ENCODE measurements at places on chromosomes 12 and 14.

- no peak for DNase-seq
Observed at GRCh38 chr14:89992273-89992672, 36.5 kb downstream of the TDP1 start.

DNA sequence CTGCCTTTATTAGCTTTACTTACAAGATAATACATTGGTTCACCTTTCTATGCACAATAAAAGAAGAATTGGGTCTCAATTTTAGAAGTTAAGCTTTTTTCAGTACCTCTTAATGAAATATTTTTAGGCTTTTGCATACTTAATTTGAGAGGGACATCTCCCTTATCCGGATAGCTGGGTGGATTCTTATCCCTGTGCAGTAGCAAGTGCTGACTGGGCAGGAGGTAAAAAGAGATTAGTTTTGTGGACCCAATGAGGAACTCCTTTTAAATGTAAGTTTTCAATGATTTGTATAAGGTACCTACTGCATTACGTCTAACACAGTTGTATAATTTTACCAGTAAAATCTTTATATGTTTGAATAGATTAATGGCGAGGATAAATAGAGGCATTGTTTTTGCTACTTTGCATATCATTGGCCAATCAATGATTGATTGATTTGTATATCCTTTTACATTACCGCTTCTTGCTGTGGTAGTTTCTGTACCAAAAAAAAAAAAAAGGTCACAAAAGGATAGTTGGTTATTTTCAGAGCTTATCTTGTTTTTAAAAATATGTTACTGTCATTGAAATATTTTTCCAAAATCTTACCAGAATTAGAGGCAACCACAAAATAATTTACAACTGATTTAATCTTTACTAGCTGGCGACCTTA is 2.2 kb downstream of the CPSF6 start:
- no peak for DNase-seq

GRCh38 chr12:115103884-115104883 is 420.2 kb upstream of the TBX3 start:
- no peak for DNase-seq

- no peak for DNase-seq
Observed at GRCh38 chr14:78440356-78440894, 270.3 kb downstream of the NRXN3 start.

- no peak for DNase-seq
Observed at GRCh38 chr12:122517877-122518276, 8.9 kb downstream of the RSRC2 start.

DNA sequence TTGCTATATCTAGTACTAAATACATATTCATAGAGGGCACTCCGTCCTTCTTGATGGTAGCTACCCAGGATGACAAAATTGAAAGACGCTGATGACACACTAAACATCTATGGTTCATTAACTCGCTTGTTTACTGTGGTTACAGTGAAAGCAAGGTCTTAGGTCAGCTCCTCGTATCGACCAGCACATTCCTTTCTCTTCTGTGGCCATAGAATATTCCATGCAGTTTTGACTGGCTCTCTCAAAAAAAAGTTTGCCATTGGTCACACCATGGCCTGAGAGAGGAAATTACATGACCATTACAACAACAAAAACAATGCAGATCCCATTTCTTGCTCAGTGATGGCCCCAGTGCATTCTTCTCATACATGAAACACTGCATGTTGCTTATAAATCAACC is 411.4 kb upstream of the SOX5 start:
- DNase-seq, result no peak

- DNase-seq, result no peak
Observed at GRCh38 chr12:117919479-117919878, 49.3 kb downstream of the KSR2 start.

DNA sequence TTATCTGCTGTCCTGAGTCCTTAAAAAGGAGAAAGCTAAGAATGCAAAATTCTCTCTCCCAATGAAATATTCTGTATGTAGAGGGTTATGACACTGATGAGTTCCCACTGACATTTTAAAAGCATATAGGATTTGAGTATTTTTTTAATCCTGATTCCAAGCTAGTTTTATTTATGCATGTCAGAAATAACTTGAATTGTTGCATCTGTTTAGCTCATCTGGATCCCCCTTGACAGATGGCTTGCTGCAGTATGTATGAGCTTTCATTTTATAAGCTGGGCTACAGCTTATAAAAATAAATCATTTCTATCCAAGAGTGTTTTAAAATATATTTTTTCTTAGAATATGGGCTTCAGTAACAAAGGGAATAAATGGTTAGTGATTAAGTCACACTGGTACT is 495.3 kb downstream of the NELL2 start:
- DNase-seq, result no peak

DNA sequence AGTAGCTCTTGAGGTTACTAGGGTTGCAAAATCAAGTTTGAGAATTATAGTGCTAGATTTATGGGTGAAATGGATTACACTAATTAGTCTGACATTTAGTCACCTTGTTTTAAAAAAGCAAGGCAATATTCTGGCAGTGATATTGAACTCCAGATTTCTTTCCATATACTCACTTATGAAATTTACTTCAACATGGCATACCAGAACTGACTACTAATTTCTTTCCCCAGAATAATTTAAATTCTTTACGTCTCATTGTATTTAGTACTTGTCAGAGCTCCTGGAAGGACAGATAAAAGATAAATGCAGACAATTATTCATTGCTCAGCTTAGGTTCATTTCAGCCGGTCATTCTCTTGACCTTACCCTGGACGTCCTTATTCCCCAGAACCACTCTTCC is 24.3 kb downstream of the EMP1 start:
- DNase-seq, result no peak

GRCh38 chr12:52984136-52984535 is 22.1 kb upstream of the EIF4B start:
- DNase-seq, result no peak

DNA sequence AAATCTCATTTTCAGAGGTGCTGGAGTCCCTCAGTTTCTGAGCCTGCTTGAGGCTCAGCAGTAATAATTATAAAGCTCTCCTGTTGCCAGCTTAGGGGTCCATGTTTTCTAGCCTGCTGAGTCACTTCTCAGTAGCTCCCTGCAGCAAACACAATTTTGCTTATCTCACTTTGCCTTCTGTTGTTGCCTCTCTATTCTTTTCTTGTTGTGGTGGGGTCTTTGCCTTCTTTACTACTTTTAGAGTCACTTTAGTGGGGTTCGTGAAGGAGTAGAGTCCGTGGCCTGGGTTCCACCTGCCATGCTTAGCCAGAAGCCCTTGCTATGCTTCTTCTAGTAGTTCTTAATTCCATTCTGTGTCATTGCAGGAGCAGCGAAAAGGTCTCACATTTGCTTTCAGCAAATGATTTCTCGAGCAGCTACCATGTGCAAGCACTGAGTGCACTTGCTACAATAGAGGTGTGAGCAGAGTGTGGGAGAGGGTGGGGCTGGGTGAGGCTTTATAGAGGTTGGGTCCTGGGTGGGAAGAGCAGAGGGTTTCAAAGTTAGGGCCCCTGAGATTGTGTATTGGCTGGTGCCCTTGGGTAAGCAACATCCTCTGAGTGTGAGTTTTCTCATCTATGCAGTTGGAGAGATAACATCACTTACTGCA is 114.3 kb downstream of the ADCK1 start:
- DNase-seq, result no peak

DNA sequence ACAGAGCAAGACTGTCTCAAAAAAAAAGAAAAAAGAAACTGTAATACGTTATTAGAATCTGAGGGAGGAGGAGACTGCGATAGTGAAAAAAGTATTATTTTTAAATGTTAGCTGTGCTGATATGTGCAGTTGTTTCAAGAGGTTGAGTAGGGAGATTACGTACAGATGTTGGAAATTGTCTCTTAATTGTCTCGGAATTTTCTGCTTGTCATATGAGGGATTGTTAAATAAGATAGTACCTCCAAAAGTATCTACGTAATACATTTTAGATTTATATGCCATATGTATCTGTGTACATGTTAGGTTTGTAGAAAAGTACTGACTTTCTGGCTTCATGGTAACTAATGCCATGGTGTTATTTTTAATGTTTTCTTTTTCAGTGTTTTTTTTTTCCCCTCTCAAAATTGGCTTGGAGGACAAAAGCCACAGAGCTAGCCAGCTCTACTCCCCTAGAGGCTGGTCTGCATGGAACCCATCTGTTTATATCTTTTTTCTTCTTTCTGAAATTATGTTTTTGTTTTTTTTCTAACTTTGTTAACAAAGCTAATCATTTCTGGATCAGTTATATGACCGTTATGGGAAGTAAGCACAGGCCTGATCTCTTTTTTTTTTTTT is 3.4 kb downstream of the RIMKLB start:
- no peak for DNase-seq

DNA sequence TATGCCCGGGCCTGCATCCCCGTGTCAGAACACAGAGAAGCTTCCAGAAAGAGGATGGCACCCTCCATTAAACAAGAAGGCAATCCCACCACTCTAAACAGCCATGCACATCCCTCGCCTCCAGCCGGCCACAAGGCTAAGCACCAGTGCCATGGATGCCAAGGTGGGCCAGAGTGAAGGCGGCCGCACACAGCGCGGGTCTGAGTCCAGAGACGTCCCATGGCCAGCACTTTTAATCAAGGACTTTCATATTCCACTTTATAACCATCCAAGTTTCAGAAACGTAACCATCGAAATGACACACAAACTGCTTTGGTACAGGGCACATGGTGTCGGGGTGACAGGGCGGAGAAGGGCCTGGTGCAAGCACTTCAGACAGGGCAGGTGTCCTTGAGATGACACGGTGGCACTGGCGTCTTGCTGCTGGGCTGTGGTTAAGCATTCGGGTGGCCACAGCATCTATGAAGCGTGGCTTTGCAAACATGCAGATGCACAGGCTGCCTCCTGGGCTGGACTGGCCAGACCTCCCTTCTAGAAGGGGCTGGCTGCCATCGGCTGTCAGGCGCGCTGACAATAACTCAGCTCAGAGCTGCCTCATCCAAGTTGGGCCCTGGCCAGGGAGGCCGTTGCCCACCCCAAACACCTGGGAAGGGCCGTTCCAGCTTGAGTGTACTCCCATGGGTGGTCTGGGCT is 117.2 kb downstream of the RFLNA start:
- no peak for DNase-seq

DNA sequence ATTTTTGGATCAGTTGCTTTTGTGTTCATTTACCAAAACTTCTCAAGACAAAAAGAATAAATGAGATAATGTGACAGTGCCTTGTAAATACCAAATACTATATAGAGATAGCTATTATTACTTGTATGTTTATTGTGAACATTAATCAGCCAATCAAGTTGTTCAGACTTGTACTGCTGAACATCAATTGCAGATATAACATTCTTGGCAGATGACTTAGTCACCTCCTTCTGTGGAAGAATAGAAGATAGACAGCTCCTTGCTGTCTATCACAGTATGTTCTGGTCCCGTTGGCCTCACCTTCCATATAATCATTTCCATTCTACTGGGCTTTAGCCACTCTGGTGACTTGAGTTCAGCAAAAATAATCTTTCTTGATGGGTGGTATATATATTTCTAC is 30.1 kb downstream of the PSEN1 start:
- no peak for DNase-seq

DNA sequence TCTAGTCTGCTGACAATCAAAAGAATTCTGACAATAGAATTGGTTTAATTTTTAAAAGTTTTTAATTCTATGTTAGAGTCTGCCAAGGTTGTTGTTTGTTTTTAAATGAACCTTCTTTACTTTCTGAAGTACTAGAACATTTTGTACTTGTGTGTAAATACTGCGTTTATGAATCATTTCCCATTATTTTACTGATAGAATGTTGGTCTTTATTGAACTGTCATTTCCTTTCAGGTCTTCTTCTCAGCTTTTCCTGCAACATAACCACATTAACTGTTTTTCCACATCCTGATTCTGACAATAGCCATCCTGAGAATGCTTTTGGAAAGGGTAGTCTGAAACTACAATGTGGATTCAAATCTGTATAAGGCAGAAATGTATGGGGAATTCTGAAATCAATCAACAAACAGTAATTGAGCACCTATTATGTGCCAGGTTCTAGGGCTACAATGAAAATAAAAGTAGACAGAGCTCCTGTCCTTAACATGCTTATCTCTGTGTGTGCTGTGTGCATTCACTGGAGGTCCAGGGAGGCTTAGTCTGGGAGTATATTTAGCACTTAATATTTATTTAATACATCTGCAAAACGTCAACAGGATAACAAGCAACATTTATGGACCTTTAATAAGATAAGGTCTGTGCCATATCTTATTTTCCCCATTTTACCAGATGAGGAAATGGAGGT is 73.1 kb upstream of the SLC38A2 start:
- no peak for DNase-seq

GRCh38 chr12:76848132-76848531 is 30.7 kb downstream of the CSRP2 start:
- DNase-seq, result no peak

- DNase-seq, result no peak
Observed at GRCh38 chr14:68680541-68681051, 112.3 kb downstream of the ZFP36L1 start.

DNA sequence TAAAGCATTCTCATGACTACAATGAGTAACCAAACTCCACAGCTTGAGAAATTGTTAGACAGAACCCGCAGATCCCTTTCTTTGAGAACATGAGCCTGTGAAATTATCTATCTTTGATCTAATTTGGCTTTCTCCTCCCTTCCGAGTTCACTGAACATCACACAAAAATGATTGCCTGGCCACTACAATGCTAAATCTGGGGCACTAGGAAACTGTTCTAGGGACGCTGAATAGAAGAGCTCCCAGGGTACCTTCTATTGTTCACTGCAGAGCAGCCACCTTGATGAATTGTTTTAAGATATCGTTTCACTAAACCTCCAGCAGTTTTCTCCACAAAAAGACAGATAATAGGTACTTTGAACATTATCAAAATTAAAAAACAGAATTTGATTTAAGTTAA is 47.5 kb downstream of the SINHCAF start:
- no peak for DNase-seq

All from stimulated activated CD8-positive, alpha-beta memory T cell treated with anti-CD3 and anti-CD28 coated beads, Interleukin-7, amount 100 ng/mL, for 24 hours (primary cell).